ENCODE measurements at places on chromosomes 4 and X. TPM values are rescaled to one million over a fixed set of nuclear protein-coding genes. Genes with fewer than 3 reads are reported as not detected.

Gene RLIM
- 34.4 TPM for total RNA-seq

GRCh38 chrX:35351795-35352483, 409.3 kb downstream of the FAM47B start:
- no peaks in the 10 kb centered on the region for H3K4me1 ChIP-seq
- H3K27me3 ChIP-seq: no peaks in the 10 kb centered on the region
- no peak for DNase-seq
- no peak overlapping the region for H3K27ac ChIP-seq

- H3K27me3 ChIP-seq: no peaks in the 10 kb centered on the region
- H3K36me3 ChIP-seq: no peaks in the 10 kb centered on the region
- H3K4me3 ChIP-seq: no peak overlapping the region
- DNase-seq: no peak
- no peaks in the 10 kb centered on the region for H3K4me1 ChIP-seq
Observed at GRCh38 chr4:9994246-9994847, 26.9 kb downstream of the SLC2A9 start.

Gene MAGEE2
- total RNA-seq: not detected

DNA sequence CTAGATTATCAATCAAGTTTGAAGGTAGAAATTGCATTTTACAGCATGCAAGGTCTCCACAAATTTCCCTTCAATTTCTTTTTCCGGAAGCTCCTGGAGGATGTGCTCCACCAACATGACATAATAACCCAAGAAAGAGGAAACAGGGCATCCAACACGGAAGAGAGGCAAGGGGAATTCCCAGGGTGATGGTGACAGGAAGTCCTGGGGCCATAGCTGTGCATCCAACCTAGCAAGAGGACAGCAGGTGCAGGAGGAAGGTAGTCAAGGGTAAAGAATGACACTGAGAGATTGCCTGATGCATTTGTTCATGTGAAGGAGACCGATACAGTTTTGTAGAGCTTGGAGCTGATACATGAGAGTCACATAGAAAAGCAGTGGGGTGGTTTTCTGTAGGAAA, 115.7 kb upstream of the LSM6 start:
- H3K4me1 ChIP-seq: peaks cover 9% of the 10 kb centered on the region
- H3K27me3 ChIP-seq: no peaks in the 10 kb centered on the region
- no peak for DNase-seq
- H3K27ac ChIP-seq: no peak overlapping the region

- peak overlapping the region; percentile 94 for H3K4me3 ChIP-seq
- no peak for DNase-seq
- peaks cover 2% of the 10 kb centered on the region for H3K4me1 ChIP-seq
- peaks cover 12% of the 10 kb centered on the region for H3K36me3 ChIP-seq
- peak overlapping the region; percentile 96 for H3K27ac ChIP-seq
- H3K27me3 ChIP-seq: no peaks in the 10 kb centered on the region
Observed at GRCh38 chr4:77861495-77861894, 1.1 kb upstream of the MRPL1 start.

GRCh38 chr4:135186002-135186401, 984.4 kb upstream of the PABPC4L start:
- peaks cover 14% of the 10 kb centered on the region for H3K36me3 ChIP-seq
- H3K27ac ChIP-seq: peak overlapping the region; percentile 91
- DNase-seq: peak; percentile 77
- peaks cover 8% of the 10 kb centered on the region for H3K4me1 ChIP-seq

DNA sequence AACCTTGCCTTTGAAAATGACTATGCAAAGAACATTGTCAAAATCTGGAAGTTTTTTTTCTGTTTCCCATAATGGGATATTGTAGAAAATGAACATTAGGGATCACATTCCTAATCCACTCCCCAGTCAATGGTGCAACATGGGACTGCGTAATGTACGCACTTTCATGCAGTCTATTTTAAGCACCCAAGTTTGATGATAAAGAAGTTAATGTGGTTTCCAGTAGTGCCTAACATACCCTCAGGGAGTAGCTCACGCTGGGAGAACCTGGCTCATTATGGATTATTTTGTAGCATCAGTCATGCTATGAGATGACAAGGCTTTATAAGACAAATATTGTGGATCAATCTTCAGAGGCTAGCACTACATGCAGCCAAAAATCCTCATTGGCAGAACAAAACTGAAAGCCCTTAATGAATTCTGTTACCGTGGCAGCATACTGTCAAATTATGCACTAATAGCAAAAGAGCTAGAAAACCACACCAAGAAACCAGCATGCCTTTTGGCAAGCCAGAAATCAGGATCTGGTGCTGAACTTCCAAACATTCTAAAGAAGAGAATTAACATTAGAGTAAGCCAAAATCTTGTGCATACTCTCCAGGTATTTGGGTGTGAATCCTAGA, 1392.8 kb upstream of the TENM3 start:
- peaks cover 4% of the 10 kb centered on the region for H3K4me1 ChIP-seq
- H3K27me3 ChIP-seq: no peaks in the 10 kb centered on the region
- H3K27ac ChIP-seq: no peak overlapping the region

- H3K36me3 ChIP-seq: no peaks in the 10 kb centered on the region
- H3K27me3 ChIP-seq: no peaks in the 10 kb centered on the region
- H3K4me1 ChIP-seq: peaks cover 19% of the 10 kb centered on the region
- H3K4me3 ChIP-seq: no peak overlapping the region
Observed at GRCh38 chrX:39766855-39767254, 330.9 kb downstream of the BCOR start.

DNA sequence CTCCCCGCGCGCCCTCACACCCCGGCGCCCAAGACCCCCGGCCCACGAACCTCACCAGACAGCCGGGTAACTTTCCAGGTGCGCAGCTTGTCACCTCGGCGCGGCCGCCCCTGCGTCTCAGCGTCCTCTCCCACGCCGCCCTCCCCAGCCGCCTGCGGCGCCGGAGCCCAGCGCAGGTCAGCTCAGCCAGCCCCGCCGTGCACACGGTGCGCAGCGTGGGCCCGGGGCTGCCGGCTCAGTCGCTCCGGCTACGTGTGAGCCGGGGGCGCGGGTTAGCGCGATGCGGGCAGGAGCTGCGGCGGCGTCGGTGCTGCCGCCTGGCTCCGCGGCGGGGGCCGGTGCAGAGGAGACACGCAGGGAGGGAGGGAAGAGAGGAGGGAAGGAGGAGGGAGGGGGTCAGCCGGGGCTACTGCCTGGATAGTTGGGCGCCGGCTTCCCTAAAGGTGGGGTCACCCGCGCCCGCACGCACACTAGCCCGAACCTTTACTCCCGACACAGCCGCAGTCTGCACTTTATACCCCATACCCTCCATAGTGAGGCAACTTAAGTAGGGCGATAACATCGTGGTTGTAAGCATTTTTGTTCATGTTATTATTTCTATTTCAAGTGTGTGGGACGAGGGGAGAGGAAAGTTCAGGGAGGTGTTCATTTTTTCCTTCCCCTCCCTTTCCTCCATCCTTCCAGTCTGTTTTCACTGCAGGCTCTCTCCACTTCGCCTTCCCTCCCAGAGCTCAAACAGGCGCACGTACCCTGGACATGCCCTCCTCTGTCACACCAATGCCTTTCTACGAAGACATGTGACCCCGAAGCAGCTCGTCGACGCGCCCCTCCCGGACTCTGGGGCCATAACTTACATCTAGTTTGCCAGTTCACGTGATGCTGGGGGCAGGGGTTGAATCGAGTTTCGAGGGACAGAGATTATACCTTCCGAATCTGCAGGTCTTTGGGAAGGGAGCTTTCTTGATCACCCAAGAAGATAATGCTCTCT, at the start of gene PRKG2:
PRKG2 (minus strand) TSS at position 342 of the 988 bp plus-strand sequence. CDS start 10,175 bp downstream, outside the sequence.
- peaks cover 28% of the 10 kb centered on the region for H3K27me3 ChIP-seq
- H3K27ac ChIP-seq: no peak within 1 kb of the TSS
- no peaks in the 10 kb centered on the region for H3K4me1 ChIP-seq

Gene CYLC1
- not detected for total RNA-seq

DNA sequence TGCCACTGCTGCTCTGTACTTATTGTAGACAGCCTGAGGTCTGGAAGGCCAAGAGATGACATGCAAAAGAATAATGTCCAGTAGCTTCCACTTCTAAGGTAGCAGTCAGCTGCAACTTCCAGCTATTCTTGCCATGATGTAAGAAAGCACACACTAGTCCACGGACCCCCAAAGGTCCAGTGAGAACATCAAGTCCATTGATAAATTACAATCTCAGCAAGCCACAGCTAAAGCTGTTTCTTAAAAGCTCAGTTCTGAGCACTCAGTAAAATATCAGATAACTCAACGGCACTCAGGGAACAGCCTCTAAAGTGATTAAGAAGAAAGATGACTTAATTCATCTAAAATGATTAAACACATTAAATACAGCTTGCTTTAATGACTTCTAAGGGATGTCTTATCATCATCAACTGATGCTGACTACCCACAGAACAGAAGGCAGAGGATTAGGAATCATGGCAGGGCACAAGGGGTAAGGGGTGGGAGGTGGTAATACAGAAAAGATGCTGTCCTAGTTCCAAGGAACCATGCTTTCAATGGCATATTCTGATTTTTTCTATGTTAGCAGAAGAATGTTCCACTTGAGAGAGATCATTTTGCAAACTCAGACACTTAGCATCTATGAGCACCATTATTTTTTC, 99.1 kb upstream of the CBR4 start:
- peaks cover 31% of the 10 kb centered on the region for H3K36me3 ChIP-seq
- H3K4me1 ChIP-seq: peaks cover 3% of the 10 kb centered on the region
- no peaks in the 10 kb centered on the region for H3K27me3 ChIP-seq

Gene DCLK2
- 0.33 TPM for total RNA-seq

DNA sequence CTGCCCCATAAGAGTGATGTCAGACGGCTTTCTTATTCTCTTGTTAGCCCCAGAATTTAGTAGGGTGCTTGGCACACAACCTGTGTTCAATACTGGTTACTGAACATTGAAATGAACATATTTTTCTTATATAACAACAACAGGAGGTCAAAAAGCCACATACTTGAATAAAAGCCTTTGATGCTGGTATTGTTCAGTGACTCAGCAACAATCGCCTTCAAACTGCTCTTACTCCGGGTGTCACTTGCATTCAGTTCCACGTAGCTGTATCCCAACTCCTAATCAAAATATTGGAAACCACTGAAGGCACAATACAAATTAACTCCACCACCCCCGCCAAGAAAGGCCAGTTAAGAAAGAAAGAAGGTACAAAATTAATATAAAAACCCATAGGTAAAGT, 61.5 kb downstream of the RFC1 start:
- H3K27ac ChIP-seq: no peak overlapping the region
- H3K4me3 ChIP-seq: no peak overlapping the region
- H3K27me3 ChIP-seq: no peaks in the 10 kb centered on the region
- peaks cover 70% of the 10 kb centered on the region for H3K36me3 ChIP-seq
- DNase-seq: no peak

Gene OTUD6A
- 0.18 TPM for total RNA-seq

- no peaks in the 10 kb centered on the region for H3K36me3 ChIP-seq
- no peak for DNase-seq
- H3K4me1 ChIP-seq: no peaks in the 10 kb centered on the region
- no peak overlapping the region for H3K4me3 ChIP-seq
Observed at GRCh38 chrX:139448996-139449395, 81.5 kb upstream of the F9 start.

GRCh38 chrX:40171513-40172400, 74.0 kb upstream of the BCOR start:
- peaks cover 6% of the 10 kb centered on the region for H3K36me3 ChIP-seq
- no peak overlapping the region for H3K27ac ChIP-seq
- peak overlapping the region; percentile 78 for H3K4me3 ChIP-seq
- peaks cover 28% of the 10 kb centered on the region for H3K27me3 ChIP-seq

- peaks cover 41% of the 10 kb centered on the region for H3K36me3 ChIP-seq
- H3K4me1 ChIP-seq: no peaks in the 10 kb centered on the region
- H3K4me3 ChIP-seq: no peak overlapping the region
- DNase-seq: no peak
- no peaks in the 10 kb centered on the region for H3K27me3 ChIP-seq
Observed at GRCh38 chr4:48862038-48862437, 31.1 kb downstream of the OCIAD1 start.

DNA sequence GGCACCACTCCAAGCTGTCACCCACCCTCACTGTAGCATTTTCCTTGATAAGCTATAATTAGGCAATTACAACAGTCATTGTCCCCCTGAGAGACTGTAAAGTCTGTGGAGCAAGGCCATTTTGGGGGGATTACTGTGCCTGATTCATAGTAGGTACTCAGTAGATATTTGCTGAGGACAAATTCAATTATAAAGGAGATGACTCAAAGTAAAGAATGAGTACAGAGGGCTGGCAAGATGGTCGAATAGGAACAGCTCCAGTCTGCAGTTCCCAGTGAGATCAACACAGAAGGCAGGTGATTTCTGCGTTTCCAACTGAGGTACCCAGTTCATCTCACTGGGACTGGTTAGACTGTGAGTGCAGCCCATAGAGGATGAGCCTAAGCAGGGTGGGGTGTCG, 42.0 kb downstream of the MAOB start:
- H3K36me3 ChIP-seq: no peaks in the 10 kb centered on the region
- H3K27me3 ChIP-seq: no peaks in the 10 kb centered on the region
- no peak overlapping the region for H3K4me3 ChIP-seq
- no peaks in the 10 kb centered on the region for H3K4me1 ChIP-seq

Gene HMGB3
- 366 TPM for total RNA-seq

- H3K27me3 ChIP-seq: no peaks in the 10 kb centered on the region
- no peak overlapping the region for H3K4me3 ChIP-seq
- peaks cover 13% of the 10 kb centered on the region for H3K36me3 ChIP-seq
- no peak for DNase-seq
- no peaks in the 10 kb centered on the region for H3K4me1 ChIP-seq
- no peak overlapping the region for H3K27ac ChIP-seq
Observed at GRCh38 chrX:9539605-9540387, 74.9 kb downstream of the TBL1X start.

DNA sequence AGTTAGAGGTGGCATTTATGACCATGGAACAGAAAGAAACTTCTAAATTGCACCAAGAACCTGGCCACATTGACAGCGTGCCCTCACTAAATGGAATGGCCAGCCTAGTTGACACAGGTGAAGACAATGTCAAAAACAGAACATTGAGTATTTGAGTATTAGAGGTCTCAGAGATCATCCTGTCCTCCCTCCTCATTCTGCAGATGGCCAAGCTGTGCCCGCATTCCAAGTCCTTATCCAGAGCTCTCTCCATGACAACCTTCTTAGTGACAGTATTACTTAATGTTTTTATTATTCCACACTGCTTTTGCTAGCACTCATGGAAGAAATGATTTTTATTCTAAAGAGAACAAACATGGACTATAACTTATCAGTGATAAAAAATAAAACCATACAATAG, 9.9 kb upstream of the CCDC110 start:
- peaks cover 24% of the 10 kb centered on the region for H3K27me3 ChIP-seq
- H3K4me1 ChIP-seq: no peaks in the 10 kb centered on the region
- no peak overlapping the region for H3K27ac ChIP-seq
- no peaks in the 10 kb centered on the region for H3K36me3 ChIP-seq

DNA sequence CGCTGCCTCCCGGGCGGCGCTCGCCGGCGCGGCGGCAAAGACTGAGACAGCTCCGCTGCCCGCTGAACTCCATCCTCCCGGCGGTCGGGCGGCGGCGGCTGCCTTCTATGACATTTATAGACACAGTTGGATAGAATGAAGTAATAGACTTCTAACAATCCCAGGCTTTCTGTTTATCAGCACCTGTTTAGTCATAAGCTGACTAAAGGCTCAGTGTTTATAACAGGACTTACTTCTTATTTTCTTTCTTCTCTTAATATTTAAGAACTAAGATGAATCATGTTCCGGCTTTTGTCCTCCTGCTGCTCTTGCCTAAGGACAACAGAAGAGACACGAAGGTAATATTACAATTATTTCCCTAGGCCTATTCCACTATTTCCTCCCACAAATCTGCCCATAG, 3.9 kb downstream of the ARL13A start:
- no peak for DNase-seq
- H3K27me3 ChIP-seq: no peaks in the 10 kb centered on the region
- H3K4me3 ChIP-seq: no peak overlapping the region
- peaks cover 8% of the 10 kb centered on the region for H3K36me3 ChIP-seq
- no peak overlapping the region for H3K27ac ChIP-seq
- no peaks in the 10 kb centered on the region for H3K4me1 ChIP-seq

Gene DIPK2B
- not detected for total RNA-seq

- no peaks in the 10 kb centered on the region for H3K36me3 ChIP-seq
- no peaks in the 10 kb centered on the region for H3K27me3 ChIP-seq
- H3K27ac ChIP-seq: no peak overlapping the region
- H3K4me3 ChIP-seq: no peak overlapping the region
- no peak for DNase-seq
Observed at GRCh38 chr4:37392521-37393255, 148.1 kb downstream of the NWD2 start.
